ENCODE measurements at places on chromosomes 7 and 10.

DNA sequence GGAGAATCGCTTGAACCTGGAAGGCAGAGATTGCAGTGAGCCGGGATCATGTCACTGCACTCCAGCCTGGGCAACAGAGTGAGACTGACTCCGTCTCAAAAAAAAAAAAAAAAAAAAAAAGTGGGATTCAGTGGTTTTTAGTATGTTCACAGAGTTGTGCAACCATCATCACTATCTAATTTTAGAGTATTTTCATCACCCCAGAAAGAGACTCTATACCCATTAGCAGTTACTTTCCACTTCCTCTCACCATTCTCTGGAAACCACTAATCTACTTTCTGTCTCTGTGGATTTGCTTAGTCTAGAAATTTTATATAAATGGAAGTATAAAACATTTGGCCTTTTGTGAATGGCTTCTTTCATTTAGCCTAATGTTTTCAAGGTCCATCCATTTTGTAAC, 113.4 kb downstream of the ST7 start:
- no peak for DNase-seq

DNA sequence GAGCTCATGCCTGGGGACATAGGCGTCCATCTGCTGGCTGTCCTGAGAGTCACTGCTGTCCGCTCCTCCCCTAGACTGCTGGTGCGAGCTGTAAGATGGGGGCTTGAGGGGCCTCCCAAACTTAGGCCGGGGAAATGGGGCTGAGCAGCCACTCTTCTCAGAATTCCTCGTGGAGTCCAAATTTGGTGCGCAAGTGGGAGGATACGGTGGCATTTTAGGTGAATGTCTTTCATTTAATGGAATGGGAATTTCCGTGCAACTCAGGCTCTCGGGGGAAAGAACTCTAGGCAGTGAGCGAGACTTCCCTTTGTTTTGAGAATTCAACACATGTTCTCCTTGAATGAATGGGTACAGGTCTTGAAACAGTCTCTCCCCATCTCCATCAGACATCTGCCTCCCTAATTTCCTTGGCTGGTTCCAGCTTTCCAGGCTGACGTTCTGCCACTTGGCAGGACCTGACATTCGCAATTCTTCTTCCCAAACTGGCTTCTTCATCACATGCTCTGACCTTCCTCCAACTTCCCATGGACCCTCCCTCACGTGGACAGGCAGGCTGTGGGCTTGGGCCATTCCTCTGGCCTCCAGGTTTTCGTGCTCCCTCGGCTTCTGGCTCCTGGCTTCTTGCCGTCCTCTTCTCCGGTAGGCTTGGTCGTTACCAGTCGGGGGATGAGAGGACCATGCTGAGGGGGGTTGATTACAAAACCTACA, 30.1 kb downstream of the JCAD start:
- DNase-seq: no peak

DNA sequence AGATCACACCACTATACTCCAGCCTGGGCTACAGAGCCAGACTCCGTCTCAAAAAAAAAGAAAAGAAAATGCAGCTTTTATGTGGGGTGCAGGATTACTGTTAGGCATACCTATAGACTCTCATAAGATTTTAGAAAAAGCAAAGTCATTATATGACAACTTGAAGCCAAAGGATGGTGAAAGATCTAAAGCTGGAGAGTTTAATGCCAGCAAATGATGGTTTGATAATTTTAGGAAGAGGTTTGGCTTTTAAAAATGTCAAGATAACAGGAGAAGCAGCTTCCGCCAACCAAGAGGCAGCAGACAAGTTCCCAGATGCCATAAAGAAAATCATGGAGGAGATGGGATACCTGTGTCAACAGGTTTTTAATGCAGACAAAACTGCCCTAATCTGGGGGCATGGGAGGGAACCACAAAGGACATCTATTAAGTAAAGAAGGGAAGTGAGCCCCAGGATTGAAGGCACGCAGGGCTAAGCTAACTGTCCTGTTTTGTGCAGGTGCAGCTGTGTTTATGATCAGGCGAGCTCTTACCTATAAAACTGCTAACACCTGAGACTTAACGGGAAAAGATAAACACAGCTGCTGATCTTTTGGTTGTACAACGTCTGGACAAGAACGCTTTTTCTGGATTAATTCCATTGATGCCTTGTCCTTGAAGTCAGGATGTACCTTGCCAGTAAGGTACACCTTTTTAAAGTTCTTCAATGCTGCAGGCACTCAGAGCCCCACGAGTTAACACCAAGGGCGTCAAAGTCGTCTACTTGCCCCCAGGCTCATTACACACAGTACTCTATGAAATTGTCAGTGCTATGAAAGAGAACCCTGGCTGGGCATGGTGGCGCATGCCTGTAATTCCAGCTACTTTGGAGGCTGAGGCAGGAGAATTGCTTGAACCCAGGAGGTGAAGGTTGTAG, 10.5 kb upstream of the ANKRD61 start:
- DNase-seq: no peak

GRCh38 chr10:44281089-44281613, 103.7 kb downstream of the CXCL12 start:
- DNase-seq: no peak

DNA sequence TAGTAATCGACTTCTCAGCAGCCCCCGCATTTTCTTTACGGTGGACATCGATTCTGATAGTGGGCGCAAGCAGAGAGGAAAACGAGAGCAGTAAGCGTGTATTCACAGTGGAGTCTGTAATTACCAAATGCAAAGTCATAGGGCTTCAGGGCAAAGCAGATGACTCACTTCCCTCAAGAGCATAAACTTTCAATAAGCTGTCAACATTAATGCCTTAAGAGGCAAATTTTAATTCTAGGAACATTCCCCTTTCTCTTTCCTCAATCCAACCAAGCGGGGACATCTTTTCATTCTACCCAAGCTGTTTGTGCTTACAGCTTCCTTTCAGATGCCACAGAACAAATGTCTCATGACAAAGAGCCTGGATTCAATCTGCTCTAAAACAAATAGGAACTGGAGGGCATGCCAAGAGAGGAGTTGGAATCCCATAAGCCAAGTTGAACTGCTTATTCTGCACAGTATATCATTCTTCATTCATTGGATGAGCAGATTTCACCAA, 48.6 kb downstream of the MALSU1 start:
- DNase-seq: no peak

DNA sequence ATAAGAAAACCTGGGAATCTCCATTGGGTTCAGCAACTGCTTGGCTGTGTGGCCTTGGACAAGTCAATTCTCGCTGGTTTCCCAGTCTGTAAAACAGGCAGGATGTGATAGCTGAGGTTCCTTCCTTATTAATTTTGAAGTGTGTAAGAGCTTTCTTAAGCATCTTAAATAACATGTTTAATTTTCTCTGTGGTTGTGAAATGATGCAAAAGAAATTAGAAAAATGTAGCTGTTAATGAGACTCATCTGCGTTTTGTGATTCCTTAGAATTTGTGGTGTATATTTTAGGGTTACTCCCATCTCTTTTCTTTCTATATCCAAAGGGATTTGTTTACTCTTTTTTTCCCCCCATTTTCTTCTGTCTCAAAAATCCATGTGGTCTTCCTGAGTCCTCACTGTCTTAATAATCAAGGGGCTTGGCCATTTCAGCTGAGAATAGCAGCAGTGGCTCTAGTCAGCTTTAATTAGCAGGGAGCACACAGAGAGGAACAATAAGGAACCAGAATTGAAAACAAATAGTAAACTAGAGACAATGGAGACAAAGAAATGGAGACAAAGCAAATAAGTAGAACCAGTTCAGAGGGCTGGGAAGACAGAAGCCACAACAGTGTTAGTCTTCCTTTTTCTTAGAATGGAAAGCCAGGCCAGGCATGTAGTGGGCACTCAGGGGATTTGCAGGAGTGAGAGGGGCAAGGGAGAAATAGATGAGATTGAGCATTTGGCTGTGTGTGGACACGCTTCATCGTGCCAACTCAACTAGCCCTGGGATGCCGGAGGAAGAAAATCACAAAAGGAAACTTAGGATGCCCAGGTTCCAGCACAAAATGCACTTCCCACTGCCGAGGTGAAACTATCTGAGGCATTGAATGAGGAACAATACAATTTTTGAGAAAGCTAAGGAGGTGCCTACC, 93.9 kb downstream of the CHN2 start:
- no peak for DNase-seq

- DNase-seq: no peak
Observed at GRCh38 chr10:125231116-125231812, 70.9 kb upstream of the CTBP2 start.

DNA sequence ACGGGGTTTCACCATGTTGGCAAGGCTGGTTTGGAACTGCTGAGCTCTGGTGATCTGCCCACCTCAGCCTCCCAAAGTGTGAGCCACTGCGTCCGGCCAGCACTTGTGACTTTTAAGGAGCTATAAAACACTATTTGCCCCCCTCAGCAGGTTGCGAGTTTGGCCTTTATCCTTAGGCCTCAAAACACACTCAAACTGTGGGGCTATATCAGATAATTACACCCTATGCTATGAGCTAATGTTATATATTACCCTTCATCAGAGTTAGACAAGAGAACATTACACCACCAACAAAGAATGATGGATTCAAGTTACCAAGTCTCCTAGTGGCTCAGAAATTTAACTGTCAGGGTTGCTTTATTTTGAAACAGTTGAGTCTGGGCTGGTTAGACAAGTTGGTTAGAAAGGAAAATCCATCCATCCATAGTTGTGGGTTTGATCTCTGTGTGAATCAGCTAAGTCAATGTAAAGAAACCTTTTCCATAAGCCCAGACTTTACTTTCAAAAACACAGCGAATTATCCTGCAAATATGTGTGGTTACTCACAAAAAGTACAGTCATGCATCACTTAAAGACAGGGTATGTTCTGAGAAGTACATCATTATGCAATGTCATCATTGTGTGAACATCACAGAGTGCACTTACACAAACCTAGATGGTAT, 115.8 kb downstream of the SEMA3D start:
- DNase-seq: no peak

- DNase-seq: no peak
Observed at GRCh38 chr10:128263891-128264688, 137.9 kb upstream of the MKI67 start.

DNA sequence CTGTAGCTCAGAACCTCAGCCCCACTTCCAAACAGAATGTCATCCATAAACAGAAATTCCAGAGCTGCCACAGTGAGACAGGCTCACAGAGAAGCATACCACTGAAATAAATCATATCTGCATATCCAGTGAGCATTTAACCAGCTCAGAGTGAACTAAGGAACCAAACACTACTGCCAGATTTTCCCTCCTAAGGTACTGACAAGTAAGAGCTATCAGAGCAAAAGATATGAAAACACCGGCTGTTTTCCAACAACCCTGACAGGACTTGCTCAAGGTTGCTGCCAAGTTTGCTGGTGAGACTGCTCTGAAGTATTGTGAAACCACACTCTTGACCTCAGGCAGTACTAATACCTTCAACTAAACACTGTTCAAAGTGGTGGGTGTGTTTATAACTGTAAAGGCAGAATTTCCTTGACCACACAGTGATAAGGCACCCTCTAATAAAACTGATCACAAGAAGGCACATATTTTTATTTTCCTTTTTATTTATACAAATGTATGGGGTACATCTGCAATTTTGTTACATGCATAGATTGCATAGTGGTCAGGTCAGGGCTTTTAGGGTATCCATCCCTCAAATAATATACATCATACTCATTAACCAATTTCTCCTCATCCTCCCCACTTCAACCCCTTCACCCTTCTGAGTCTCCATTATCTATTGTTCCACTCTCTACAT, 18.3 kb downstream of the SGMS1 start:
- DNase-seq: no peak

DNA sequence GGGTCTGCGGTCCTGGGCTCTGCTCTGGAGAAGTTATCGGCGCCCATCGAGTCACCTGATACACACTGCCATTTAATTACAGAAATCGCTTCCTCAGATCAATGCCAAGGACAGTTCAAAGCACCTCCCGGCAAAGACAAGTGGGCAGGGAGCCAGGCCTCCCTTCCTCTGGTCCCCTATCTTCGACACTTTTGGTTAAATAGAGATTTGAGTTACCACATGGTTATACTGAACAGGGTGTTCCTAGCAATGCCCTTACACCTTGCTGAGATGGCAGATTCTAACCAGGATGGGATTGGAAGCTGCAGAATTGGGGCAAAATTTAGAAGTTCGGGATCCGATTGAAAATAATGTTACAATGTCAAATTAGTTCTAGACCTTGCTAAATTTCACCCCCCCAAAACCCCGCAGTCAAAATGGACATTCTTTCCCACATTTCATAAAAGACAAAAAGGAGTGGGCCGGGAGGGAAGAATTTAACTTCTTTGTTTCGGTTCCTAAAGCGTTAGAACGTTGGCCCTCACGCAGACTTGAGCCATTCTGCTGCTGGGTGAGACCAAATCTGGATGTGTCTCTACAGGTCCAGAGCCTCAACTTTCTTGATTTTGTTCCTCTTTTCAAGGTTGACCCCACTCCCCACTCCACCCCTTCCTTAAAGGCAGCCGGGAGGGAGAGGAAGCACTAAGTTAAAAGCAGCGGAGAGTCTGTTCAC, 2.2 kb upstream of the DLX5 start:
- no peak for DNase-seq

DNA sequence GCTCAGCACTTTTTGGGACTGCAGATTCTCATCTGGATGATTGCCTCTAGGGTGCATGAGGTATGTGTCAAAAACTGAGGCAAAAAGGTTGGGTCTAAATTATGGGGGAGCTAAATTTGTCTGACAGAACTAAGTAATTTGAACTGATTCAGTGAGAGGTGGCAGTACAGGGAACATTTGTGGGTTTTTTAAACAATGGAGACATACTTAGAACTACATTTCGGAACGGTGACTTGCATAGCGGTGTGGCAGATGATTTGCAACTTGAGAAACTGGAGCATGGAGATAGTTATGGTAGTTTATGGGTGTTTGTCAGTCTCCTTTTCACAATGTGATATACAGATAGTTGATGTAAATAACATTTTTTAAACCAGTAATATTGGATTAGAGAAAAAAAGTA, 14.6 kb downstream of the TBC1D12 start:
- DNase-seq: no peak

DNA sequence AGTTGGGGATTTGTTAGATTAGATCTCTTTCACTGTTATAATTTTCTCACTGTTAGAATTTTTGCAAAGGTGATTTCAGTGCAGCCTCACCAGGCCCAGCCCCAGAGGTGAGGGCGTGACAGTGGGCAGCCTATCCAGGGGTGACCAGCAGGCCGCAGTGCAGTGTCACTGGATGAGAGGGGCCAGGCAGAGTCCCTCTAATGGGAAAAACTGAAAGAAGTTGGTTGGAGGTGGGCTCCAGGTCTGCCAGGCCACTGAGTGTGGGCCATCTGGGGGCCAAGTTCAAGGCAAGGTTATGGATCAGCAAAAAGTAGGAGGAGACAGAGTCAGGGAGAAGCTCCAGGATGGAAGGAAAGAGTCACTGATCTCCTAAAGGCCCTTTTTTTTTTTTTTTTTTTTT, 90.5 kb upstream of the SDK1 start:
- no peak for DNase-seq

DNA sequence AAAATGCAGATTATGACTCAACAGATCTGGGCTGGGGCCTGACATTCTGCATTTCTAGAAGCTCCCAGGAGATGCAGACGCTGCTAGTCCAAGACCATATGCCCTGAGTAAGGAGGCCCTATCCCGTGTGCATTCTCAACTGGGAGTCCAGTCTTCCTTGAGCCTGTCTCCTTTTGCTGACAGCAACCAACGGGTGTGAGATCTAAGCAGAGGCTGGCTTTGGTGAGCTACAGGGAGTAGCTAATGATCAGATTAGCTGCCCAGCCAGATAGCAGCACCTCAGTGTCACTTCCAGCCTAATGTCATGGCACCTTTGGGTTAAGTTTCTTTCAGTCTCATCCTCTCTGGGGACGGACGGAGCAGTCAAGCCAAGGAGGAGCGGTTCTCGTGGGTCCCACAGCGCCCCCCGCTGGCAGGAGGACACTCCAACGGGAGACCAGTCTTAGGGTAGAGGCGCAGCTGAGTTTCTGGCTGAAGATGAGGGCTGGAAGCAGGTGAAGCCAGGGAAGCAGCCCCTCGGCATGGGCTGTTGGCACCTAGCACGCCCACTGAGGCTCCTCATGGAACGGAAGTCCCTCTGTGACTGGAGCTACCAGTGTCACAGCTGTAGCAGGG, 154.0 kb downstream of the CCDC3 start:
- DNase-seq: no peak
